ENCODE measurements at places on chromosomes 7 and 10.

DNA sequence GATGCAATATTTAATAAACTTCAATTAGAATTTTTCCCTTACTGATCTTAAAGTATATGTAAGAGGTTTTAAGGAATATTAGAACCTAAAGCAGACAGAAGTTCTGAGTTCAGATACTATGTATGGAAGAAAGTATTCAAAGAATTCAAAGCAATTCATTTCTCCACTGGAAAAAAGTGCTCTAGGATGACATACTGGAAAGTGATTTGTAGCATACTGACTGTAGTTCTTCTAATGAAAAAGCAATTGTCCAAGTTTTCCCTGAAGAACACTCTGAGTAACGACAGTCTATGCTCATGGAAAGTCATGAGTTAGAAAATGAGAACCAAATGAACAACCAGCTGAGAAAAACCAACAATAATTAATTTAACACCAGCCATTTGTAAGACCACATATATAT is 180.8 kb upstream of the SLC26A5 start:
- no peak for DNase-seq

DNA sequence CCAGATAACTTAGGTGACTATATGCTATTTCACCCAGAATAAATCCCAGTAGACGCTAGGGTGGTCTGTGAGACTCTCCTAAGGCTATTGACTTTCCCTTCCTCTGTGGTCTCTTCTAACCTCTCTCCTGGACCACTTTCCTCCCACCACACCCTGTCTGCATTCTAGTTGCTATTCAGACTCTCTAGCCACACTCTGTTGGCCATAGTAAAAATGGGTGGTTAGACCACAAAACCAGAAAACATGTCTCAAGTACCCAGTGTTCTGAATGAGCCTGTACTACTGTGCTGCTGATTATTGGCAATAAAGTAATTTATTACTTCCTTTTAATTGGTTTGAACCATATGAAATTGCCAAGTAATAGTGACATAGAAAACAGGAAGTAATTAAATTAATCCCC is 240.8 kb downstream of the KIF20B start:
- no peak for DNase-seq

GRCh38 chr7:300546-301290 is 10.7 kb downstream of the FOXL3 start:
- DNase-seq = no peak

GRCh38 chr7:17302575-17303142 is 4.2 kb downstream of the AHR start:
- DNase-seq = no peak

GRCh38 chr7:31302356-31302755 is 38.2 kb downstream of the NEUROD6 start:
- DNase-seq = no peak

GRCh38 chr10:34200355-34200901 is 614.7 kb downstream of the PARD3 start:
- no peak for DNase-seq

Measured in CD4-positive, alpha-beta T cell treated with Interleukin-15 for 1 hour (primary cell).